GOT3 (cell line): ENCODE measurements at places on chromosomes 5 and 9.

DNA sequence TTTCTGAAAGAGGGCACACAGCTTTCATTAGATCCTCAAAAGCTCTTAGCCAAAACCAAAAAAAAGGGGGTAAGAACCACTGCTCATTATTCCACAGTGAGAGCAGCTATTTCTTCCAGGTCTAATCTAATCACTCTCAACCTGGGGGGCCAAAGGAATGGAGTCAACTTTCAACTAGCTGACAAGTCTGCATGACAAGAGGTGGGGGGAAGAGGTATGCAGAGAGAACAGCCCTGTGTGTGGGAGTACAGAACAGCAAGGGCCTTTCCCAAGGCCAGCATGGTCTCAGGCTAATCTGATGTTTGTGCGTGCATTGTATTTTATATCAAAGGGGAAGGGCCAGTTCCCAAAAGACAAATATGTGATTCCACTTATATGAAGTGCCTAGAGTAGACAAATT, 36.9 kb upstream of the PIP5K1B start:
- no peak for DNase-seq

GRCh38 chr5:178335302-178336030, 102.9 kb upstream of the PHYKPL start:
- no peak for DNase-seq

- DNase-seq, result no peak
Observed at GRCh38 chr5:119405419-119405818, 46.9 kb upstream of the HSD17B4 start.

DNA sequence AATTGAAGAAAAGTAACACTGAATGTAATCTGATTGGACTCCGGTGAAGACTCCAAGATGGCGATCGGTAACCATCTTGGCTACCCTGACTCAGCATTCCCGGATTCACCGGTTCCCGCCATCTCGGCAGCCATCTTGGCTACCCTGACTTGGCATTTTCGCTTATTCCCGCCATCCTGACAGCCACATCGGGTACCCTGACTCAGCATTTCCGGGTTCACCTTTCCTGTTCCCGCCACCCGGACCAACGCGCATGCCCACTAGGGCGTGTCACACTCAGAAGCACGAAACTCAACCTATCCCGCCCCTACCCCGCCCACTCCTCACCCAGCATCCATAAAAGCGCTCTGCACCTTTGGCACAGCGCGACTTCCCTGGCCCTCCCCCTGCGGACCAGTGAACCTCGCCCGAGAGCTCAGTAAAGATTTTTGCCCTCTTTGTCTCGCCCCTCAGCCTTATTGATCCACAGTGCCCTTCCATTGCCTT, 17.2 kb downstream of the SPTLC1 start:
- no peak for DNase-seq

- DNase-seq, result no peak
Observed at GRCh38 chr5:140213370-140213983, 38.5 kb downstream of the CYSTM1 start.

DNA sequence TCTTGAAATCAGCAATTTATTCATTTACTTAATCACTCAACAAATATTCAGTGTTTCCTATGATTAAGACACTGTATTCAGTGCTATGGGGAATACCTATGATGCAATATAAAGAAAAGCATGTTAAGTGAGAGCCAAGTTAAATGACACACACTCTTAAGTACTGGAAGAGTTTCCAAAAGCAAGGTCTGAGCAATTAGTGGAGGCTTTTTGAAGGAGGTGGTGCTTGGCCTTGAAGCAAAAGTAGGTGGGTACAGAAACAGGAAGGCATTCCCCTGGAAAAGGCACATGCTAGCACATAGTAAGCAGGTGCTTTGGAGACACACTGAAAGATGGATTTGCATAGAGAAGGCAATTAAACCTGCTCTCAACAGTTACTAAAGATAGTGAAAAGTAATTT, 4.0 kb downstream of the TSLP start:
- no peak for DNase-seq

- DNase-seq, result no peak
Observed at GRCh38 chr9:115814081-115814480, 339.5 kb upstream of the PAPPA start.

- no peak for DNase-seq
Observed at GRCh38 chr5:159163027-159163700, 46.2 kb downstream of the RNF145 start.

GRCh38 chr5:114358329-114358728, 3.5 kb upstream of the KCNN2 start:
- no peak for DNase-seq

GRCh38 chr5:53820802-53821171, 260.3 kb downstream of the NDUFS4 start:
- no peak for DNase-seq

DNA sequence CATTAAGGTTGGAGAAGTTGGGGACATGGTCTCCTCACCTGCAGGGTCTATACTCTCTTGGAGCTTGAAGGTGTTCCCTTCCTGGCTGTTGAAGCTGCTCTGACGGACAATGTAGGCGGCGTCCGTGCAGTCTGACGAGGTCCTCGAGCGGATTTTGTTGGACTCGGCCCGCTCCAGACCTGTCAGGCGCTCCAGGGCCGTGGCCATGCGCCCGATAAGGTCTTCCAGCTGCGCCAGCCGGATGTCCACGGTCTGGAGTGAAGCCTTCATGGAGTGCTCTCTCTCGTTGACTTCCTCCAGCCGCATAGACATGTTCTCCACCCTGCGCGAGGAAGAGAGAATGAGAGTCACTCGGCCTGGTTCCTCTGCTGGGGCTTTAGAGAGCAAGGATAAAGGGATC, 122.6 kb upstream of the KLF9 start:
- no peak for DNase-seq

DNA sequence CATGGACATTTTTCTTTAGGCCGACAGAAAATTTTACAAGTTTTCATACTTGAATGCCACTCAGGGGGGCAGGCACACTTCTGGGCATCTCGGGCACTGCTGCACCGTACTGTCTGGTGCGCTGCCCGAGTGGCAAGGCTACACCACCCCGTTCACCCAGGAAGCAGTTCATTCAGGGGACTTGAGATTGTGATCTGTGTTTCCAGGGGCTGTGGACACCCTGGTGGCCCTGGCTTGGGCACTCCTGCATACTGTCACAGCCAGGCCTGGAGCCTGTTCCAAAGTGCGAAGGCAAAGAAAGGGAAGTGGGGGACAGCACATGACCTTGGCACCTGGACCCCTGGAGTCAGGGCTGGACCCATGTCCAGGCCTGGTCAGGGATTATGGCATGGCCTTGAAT, 197.6 kb downstream of the PAX5 start:
- no peak for DNase-seq

DNA sequence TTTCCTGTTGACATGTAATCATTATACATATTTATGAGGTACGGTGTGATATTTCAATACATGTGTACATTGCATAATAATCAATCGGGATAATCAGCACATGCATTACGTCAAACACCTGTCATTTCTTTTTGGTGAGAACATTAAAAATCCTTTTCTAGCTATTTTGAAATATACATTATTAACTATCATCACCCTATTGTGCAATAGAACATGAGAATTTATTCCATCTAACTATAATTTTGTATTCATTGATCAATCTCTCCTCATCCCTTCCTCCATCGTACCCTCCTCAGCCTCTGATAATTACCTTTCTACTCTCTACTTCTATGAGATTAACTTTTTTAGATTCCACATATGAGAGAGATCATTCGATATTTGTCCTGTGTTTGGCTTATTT, 170.9 kb upstream of the GHR start:
- DNase-seq, result no peak

- DNase-seq, result no peak
Observed at GRCh38 chr9:91056486-91056885, 254.9 kb downstream of the SYK start.

GRCh38 chr9:73577848-73578247, 426.2 kb downstream of the ANXA1 start:
- DNase-seq, result no peak

DNA sequence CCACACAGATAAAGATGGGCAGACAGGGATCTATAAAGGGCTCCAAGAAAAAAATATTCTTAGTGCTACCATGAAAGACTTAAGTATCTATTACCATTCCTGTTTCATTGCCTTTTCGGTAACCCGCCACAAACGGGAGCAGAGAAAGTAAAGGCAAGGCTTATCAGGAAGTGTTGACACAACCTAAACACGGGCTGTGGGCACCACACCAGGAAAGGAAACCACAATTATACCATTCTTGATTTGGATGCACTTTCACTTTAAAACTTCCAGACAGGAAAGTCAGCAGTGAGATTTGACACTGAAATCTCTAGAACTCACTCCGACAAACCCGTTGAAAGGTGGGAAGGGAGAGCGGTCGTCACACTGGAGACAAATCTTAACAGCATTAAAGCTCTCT, 6.5 kb downstream of the TLE1 start:
- no peak for DNase-seq

DNA sequence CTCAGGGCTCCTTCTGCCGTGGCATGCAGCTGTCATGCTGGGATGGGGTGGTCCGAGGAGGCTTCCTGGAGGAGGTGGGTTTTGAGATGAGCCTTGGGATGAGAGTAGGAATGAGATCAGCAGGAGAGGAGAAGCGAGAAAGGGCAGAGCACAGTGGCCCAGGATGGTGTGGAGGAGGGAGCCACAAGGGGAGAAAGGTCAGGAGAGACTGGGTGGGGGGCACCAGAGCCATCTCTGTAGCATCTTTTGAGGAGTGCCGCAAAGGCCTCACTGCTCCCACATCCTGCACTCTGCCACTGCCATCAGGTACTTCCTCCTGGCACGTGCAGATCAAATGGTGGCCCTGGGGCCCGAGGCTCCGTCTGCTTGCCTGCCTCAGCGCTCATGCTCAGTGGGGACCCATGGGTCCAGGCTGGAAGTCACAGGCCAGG, 150.2 kb downstream of the MACROH2A1 start:
- no peak for DNase-seq

GRCh38 chr9:86082870-86083269, 16.5 kb downstream of the GOLM1 start:
- DNase-seq, result no peak

- DNase-seq, result no peak
Observed at GRCh38 chr5:402615-403359, 40.2 kb upstream of the EXOC3 start.

- DNase-seq, result no peak
Observed at GRCh38 chr5:6407558-6408259, 29.4 kb upstream of the MED10 start.

DNA sequence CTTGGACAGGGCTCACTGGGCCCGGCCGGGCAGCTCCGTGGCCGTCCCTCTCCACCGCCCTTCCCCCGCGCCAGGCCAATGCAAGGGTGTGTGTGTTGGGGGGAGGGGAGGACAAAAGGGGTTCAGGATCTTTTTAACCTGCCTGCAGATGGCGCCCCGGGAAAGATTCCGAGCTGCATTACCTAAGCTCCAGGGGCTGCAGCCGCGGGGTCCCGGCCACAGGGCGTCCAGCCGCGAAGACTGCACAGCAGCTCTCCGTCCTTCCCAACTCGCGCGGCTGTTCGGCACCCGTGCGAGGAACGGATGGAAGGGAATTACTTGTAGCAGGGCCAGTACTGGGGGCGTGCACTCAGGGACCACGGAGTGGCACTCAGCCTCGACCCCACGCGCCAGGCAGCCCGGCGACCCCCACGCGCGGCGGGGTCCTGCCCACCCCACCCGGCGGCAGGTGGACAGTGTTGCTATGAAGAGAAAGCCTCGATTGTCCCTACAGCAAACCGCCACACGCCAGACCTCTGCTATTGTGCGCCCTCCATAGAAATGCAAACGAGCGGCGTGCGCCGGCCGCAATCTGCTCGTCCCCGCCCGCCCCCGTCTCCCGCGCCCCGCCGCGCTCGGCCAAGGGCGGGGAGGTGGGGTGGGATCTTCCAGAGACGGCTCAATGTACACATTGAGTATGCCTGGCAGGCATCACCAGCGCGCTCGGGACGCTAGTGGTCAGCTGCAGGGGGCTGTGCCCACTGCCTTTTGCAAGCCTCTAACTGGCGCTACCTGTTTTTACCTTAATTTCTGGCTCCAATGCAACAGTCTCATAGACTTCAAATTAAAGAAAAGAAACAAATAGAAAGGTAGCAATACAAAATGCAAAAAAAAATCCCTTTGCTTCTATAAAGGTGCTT, 796 bp upstream of the GADD45G start:
- DNase-seq, result no peak

DNA sequence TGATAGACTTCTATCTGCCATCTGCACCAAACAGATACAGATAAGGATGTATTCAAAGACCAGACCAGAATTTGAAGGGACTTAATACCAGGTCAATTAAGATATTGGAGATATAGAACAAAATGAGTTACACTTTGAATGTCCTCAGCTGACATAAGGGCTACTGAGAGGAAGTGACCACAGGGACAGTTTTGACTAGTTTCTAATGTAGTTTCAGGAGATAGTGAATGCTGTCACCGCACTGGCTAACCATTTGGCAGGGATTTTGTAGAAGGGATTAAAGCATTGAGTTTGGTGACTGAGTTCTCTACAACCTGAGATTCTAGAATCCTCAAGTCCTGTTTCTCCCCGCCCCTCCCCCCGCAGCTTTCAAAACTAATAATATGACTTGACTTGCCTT, 22.7 kb downstream of the CCNH start:
- DNase-seq, result no peak

GRCh38 chr9:22049411-22049810, 40.3 kb upstream of the CDKN2B start:
- no peak for DNase-seq

GRCh38 chr5:161847447-161847846, 473 bp upstream of the GABRA1 start:
- no peak for DNase-seq

DNA sequence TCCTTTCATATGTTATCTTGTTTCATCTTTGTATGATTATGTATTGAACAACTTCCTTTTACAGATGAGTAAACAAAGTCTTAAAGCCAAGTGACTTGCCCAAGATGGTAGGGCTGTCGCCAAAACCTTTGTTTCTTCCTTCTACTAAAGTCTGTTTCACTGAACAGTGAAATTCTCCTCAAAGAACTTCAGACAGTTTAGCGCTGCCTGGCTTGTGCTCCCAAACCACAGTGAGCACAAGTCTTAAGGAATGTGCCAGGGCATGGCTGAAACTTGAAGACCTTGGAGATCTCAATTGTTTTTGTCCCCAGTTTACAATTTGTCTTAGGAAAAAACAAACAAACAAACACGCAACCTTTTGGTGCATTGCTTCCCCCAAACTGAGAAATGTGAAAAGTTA, 273.5 kb downstream of the CRB2 start:
- no peak for DNase-seq
